ENCODE measurements at places on chromosomes 3 and 15.

DNA sequence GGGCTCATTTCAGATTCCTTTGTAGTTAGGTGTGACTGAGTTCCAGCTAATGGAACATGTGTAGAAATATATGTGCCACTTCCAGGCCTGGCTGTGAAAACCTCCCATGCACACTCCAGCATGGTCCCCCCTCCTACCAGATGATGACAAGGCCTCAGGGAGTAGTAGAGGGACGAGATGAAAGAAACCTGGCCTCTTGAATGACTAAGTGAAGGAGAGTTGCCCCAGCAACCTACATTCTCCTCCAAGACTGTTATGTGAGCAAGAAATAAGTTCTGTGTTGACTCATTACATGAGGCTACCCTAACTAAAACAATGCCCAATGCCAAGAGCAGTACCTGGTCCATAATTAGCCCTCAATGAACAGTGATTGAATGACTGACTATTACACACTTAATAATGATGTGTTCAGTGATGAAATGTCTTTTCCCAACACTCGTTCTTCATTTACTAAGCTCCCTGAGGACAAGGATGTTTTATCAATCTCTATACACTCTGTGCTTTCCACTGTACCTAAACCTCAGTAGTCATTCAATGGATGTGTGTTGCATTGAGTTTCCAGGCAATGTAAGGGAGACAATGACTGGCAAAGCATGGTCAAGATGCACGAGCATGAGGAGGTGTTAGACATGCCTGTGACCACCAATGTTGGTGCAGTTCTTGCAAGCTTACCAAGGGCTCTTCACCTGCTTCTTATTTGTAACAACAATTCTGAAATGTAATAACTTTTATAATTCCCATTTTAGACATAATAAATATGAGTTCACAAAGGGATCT lies 62.0 kb upstream of the BCL6 start:
- no peak for DNase-seq

- no peak for DNase-seq
Measured at GRCh38 chr3:148439254-148439822, 258.4 kb upstream of the AGTR1 start.

DNA sequence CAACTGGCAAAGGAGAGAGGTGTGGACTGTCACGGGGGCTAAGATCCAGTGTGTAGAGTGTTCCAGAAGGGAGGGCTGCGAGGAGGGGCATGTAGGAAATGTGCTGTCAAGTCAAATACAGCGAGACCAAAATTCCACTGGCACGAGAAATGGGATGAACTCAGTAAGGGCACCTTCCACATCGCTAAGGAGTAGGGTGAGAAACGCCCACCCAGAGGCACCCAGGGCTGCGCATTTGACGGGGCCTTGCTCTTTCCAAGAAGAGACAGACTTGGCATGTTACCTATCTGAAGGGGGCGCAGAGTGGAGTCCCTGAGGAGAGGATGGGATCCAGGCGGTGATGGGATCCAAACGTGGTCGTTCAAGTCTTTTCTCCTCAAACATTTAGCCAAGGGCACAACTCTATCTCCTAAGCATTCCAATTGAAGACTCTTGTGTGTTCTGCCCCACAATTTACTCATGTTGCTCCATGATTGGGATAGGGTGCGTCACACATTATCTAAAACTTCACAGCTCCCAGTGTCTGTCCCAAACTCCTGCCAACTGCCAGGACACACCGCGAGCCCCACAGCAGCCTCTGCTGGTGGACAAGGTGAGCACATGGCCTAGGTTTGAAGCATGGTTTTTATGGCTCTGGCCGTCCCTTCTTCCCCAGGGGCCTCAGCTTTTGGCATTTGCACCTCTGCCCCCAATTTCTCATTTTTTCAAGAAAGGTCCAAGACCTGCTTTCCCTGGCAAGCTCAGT lies 7.6 kb downstream of the SELENOS start:
- DNase-seq, result no peak

GRCh38 chr15:78461171-78461888 lies 23.3 kb downstream of the IREB2 start:
- no peak for DNase-seq

DNA sequence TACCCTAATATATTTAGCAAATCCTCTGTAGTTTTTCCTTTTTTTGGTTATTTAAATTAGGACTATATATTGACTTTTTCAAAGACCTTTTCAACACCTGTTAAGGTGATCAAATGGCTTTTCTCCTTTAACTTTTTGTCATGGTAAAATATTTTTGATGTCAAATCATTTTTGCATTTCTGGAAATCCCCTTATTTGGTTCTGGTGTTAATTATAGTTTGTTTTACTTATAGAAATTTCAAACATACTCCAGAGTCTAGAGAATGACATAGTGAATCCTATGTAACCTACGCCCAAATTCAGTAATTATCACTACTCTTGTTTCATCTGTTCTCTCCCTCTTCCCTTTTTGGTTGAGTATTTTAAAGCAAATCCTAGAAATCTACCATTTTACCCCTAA lies 121.3 kb upstream of the TBL1XR1 start:
- no peak for DNase-seq

DNA sequence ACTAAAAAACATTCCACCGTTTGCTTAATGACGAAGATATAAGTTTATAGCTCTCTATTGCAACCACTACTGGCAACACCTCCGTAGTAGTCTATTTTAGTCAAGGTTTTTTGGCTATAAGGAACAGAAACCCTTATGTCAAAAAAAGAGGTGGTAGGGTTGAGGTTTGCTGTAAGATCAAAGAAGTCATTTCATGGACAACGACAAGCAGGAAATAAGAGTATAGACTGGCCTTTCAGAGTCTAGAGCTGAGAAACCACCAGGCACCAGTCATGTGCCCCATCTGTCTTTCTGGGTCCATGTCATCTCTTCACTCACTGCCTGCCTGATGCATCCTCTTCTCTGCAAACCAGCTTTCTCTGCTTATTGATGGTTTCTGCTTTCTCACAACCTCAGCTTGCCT lies 42.7 kb downstream of the THBS1 start:
- no peak for DNase-seq

- no peak for DNase-seq
Measured at GRCh38 chr3:160331127-160331937, 67.7 kb downstream of the IFT80 start.

- no peak for DNase-seq
Measured at GRCh38 chr3:81872566-81872965, 111.1 kb upstream of the GBE1 start.

DNA sequence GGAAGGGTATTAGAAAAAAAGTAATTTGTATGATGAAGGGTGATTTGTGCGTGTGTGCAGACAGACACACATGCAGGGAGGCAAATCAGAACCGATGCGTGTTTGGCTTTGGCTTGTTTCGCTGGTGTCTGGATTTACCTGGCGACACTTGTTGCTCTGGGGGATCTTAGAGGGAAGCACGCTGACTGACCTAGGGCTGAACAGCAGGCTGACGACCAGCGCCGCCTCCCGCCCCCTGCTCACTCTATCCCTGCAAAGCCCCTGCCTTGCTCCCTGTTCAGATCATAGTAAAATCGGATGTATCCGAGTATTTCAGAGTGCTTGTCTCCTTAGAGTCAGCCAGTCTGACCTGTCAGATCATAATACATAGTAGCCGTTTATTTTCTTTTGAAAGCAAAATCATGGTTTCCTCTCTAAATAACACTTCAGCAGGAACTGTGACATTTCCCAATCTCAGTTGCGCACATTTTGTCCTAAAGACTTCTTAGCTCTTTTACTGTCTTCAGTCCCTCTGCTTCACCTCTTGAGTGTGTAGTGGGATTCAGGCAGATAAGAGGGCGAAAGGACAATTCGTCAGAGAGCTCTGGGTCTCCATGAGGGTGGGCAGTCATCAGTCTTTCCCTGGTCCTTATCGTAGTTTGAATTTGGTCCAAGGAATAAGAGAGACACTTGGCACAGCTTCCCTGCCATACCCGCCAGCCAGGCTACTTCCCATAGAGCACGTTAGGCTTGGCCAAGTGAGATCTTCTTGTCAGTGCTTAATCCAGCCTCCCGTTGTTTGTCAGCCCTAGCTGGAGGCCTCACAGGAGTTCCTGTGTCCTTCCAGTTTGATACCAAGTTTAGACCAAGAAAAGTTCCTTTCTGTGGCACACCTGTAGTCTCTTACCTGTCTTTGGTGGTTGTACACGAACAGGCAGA lies 97.4 kb downstream of the PGPEP1L start:
- DNase-seq, result no peak

GRCh38 chr3:61979638-61980037 lies 393.7 kb downstream of the FEZF2 start:
- DNase-seq, result no peak

GRCh38 chr3:127450331-127450730 lies 140.2 kb downstream of the TPRA1 start:
- peak; percentile 29 for DNase-seq

DNA sequence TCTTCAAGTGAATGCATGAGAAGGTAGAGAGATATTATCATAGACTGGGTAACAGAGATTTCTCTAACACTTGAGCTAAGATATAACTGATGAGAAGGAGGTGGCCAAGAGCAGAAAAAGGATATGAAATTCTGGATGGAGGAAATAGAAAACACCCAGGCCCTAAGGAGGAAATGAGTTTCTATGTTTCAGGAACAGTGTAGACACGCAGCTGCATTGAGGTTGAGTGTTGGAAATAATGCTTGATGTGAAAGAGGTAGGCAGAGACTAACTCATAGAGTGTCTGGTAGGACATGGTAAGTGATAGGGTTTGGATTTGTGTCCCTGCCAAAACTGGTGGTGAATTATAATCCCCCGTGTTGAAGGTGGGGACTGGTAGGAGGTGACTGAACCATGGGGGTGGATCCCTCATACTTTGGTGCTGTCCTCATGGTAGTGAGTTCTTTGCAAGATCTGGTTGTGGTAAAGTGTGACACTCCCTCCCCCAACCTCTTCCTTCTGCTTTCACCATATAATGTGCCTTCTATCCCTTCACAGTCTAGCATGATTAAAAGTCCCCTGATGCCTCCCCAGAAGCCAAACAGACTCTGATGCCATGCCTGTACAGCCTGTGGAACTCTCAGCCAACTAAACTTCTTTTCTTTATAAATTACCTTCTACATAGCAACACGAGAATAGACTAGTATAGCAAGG lies 787.3 kb downstream of the EDEM1 start:
- no peak for DNase-seq

DNA sequence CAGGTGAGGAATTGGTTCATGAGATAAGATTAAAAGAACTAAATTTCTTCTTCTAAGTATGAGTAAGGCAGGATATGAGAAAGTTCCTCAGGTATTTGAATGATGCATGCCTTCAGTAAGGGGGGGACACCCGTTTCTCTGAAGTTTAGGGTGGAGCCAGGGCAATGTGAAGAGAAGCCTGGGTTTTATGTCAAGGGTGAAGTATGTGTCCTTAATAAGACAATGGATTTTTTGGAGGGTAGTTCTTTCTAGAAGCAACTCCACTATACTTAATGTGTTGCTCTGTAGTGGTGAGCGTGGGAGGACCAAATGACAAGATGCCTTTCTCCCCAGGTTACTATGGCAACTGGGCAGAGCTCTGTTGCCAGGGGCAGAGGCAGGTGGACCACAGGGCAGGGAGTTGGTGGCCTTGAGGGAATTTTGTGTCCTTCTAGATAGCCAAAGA lies 44.0 kb downstream of the PHLDB2 start:
- no peak for DNase-seq

DNA sequence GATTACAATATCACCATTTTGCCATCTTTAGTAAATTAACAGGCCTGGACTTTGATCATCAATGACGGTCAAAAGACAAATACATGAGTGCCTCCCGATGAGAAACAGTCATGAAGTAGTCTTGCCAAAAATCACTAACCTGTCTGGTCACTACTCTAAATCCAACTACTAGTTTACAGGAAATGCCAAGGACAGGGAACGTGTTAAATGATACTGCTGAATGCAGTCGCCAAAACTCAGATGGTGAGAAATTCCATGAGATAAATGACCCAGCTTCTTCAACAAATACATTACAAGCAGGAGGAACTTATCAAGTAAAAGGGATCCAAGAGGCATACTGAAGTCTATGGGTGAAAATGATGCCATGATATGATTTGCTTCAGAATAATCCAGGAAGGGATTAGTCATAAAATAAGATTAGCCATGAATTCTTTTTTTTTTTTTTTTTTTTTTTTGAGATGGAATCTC lies 35.8 kb upstream of the ATP13A3 start:
- no peak for DNase-seq

GRCh38 chr3:194632809-194633348 lies 340 bp downstream of the TMEM44 start:
- peak; percentile 70 for DNase-seq

DNA sequence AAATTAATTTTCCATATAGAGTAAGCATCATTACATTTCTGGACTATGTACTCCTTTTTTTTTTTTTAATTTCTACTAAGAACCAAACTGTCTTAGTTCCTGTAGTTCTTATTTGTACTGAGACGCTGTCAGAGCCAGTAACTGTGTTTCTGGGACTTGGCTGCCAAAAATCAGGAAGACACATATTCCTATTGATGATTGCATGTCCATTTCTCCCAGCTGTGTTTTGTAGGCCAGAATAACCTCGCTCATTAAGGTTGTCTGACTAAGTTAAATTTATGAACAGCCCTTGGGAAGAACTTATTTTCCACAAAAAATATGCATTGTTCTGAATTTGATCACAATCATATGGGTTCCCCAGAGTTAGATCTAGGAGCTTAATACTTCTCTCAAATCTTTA lies 29.5 kb downstream of the PLSCR5 start:
- no peak for DNase-seq

GRCh38 chr3:122324871-122325323 lies at the start of gene CSTA:
Gene CSTA (plus strand): TSS chr3:122325248. CDS start chr3:122325293, 45 bp downstream.
- no peak for DNase-seq

- DNase-seq, result no peak
Measured at GRCh38 chr15:65377105-65377975, 462 bp downstream of the IGDCC3 start.

GRCh38 chr3:123375014-123375940 lies 73.6 kb downstream of the ADCY5 start:
- peak; percentile 61 for DNase-seq

DNA sequence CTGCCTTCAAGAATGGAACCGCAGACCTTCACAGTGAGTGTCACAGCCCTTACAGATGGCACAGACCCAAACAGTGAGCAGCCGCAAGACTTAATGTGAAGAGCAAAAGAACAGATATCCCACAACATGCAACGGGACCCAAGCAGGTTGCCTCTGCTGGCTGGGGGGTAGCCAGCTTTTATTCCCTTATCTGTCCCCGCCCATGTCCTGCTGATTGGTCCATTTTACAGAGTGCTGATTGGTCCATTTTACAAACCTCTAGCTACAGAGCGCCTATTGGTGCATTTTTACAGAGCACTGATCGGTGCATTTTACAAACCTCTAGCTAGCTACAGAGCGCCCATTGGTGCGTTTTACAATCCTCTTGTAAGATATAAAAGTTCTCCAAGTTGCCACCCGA lies 102.0 kb upstream of the IGF1R start:
- DNase-seq, result no peak

GRCh38 chr3:185488465-185488864 lies 10.4 kb downstream of the TMEM41A start:
- DNase-seq, result no peak
